ENCODE measurements at places on chromosomes 16 and 17.
A peak's percentile ranks its signal among the peaks of the same experiment; 100 is the strongest.

- DNase-seq: no peak
These were observed 2.3 kb upstream of the PECAM1 start for GRCh38 chr17:64393000-64393402.

- no peak for DNase-seq
These were observed 27.2 kb upstream of the ITGAX start for GRCh38 chr16:31327646-31328225.

DNA sequence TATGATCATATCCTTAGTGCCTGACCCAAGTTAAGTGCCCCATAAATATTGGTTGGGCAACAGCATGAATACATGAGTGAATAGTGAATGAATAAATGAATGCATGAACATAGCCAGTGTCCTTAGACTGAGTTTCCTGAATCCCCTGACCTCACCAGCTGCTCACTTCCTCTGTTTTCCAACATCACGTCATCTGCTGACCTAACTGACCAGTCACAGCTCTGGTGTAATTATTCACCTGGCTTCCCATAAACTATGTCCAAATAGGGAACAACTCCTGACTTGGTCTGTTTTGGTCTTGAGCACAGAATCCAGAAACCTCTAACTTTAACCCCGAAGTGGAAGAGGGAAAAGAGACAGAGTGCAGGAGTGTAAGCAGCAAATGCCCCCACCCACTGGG is 83.4 kb downstream of the ASIC2 start:
- DNase-seq: peak; percentile 61

GRCh38 chr16:3641801-3642396 is 12.6 kb upstream of the DNASE1 start:
- no peak for DNase-seq

DNA sequence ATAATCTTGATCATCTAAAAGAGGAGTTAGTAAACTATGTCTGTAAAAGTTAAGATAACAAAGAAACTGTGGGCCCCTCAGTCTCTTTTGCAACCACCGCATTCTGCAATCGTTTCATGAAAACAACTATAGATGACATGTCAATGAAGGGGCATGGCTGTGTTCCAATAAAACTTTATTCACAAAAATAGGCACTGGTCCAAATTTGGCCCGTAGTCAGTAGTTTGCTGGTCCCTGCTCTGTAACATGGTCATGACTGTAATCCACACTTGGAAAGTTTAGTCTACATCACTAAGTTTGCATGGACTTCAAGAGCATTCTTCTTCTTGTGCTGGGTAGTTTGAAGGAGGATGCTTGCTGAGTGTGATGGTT is 299.3 kb upstream of the PSMD7 start:
- no peak for DNase-seq

- peak; percentile 62 for DNase-seq
These were observed 14.6 kb downstream of the BBS2 start for GRCh38 chr16:56505181-56505580.

- DNase-seq: no peak
These were observed 3.3 kb downstream of the HOXB2 start for GRCh38 chr17:48541577-48542113.

- DNase-seq: no peak
These were observed 55.7 kb downstream of the TAOK1 start for GRCh38 chr17:29445844-29446243.

DNA sequence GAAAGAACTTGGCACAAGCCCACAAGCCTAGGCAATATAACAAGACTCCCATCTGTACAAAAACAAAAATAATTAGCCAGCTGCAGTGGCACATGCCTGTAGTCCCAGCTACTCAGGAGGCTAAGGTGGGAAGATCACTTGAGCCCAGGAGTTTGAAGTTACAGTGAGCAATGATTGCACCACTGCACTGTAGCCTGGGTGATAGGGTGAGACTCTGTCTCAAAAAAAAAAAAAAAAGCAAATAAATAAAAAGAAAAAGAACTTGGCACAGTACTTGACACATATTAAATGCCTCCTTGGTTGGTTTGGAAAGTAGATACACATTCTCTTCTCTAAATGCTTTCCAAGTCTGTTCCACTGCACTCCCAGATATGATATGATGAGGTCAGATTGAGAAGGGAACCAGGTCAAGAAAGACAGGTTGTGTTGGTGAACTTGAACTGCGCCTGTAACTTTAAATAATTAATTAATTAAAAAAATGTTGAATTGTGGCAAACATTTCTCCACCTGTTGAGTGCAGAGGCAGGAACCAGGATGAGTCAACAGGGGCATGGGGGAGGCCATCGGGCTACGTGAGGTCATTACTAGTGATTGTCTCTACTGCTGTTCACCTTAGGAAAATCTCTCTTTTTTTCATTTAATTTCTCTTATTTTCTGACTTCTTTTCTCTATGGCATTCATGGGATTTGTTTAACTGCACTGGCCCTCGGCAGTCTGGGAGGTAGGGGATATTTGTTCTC is 25.9 kb upstream of the EFCAB13 start:
- peak; percentile 52 for DNase-seq

DNA sequence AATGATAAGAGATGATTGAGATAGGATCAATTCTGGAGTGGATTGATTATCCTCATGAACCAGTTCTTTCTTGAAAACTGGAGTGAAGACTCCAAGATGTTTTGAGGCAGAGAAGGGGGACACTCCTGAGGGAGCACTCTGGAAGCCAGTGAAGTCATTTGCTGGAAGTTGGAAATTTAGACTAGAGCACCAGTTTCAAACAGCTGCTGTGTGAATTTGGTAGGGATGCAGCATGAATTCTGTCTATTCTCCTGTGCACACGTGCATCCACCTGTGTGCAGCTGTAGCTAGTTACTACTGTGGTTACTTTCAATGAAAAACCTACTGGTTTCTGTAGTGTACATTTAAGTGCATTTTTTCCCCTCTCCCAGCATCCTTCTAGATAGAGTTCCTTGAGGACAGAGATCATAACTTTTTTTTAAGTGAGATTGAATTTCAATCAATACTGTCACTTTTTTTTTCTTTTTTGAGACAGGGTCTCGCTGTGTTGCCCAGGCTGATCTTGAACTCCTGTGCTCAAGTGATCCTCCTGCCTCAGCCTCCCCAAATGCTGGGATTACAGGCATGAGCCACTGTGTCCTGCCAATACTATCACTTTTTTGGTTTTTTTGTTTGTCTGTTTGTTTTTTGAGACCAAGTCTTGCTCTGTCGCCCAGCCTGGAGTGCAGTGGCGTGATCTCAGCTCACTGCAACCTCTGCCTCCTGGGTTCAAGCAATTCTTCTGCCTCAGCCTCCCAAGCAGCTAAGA is 65.9 kb downstream of the TUBD1 start:
- DNase-seq: no peak

GRCh38 chr16:1929105-1929504 is 10.9 kb upstream of the HS3ST6 start:
- peak; percentile 3 for DNase-seq

- DNase-seq: no peak
These were observed 52.1 kb upstream of the TMEM132E start for GRCh38 chr17:34527136-34527907.

- DNase-seq: no peak
These were observed 22.2 kb downstream of the ADAM11 start for GRCh38 chr17:44780845-44781480.

DNA sequence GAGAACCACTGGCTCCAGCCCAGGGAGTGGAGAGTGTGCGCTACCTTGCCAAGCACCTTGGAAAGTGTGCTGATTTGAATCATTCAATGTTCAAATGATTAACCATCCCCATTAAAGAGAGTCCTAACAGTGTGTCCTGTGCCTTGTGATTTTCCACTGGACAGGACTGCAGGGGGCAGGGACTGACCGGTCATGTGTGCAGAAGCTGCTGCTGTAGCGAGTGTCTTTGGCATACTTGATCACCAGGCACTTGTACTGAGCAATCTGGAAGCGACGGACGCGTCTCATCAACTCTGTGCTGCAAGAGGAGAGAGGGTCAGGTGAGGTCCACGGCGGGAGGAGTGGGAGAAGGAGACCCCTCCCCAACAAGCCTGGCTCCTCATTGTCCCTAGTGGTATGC is 2.0 kb downstream of the TK1 start:
- DNase-seq: no peak

GRCh38 chr17:38798614-38799500 is 499 bp downstream of the PIP4K2B start:
- DNase-seq: peak; percentile 44

DNA sequence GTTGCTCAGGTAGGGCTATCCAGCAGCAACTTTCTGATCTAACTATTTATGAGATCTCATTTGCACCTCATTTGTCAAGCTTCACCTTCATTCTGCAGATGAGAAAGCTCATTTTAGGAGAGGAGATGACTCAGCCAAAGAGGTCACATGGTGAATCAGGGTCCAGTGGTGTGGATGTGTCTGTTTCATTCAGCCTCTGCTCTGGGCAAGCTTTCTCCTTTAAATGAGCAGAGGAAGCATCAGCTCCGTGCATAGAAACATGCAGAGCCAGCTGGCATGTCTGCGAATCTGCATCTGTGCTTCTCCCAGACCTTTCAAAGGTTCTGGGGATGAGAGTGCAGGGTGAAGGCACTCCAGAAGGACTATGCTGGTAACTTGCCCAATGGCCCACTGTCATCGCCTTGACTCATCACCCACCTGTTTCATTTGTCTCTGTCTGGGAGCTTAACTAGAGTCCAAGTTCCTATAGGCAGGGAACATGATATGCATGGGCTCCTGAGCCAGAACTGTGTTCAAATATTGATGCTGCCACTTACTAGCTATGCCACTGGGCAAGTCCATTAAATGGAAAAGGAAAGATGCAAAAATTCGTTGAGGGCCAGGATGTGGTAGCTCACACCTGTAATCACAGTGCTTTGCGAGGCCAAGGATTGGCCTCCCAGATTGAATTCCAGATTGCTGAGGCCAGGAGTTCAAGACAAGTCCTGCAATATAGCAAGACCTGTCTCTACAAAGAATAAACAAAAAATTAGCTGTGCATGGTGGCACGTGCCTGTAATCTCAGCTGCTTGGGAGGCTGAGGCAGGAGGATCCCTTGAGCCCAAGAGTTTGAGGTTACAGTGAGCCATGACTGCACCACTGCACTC is 67.1 kb upstream of the NLK start:
- peak; percentile 56 for DNase-seq

DNA sequence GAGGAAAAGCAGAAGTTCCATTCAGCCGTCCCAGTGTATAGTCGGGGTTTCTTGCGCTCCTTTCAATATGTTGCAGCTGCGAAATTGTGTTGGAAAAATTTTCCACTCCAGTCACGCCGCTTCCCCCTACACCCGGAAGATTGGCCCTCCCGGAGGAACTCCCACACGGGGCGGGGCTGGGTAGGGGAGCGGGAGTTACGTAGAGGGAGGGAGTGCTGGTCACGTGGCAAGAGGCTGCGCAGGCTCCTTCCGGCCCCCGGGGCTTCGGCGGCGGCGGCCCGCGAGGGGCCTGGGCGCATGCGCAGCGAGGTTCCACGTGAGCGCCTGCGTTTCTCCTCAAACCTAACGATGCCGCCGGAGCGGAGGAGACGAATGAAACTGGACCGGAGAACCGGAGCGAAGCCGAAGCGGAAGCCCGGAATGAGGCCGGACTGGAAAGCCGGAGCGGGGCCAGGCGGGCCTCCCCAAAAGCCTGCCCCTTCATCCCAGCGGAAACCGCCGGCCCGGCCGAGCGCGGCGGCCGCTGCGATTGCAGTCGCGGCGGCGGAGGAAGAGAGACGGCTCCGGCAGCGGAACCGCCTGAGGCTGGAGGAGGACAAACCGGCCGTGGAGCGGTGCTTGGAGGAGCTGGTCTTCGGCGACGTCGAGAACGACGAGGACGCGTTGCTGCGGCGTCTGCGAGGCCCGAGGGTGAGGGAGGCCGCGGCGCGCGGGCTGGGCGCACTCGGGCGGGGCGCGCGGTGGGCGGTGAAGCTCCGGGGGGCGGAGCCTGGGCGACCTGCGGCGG is at the start of gene UTP18:
UTP18 (plus strand) TSS at position 310 of the 787 bp plus-strand sequence; CDS start at position 349, 39 bp downstream.
- peak; percentile 98 for DNase-seq

GRCh38 chr16:77843405-77843804 is 55.0 kb downstream of the VAT1L start:
- DNase-seq: peak; percentile 44

- DNase-seq: no peak
These were observed 63.8 kb downstream of the GSG1L start for GRCh38 chr16:27999687-28000086.

DNA sequence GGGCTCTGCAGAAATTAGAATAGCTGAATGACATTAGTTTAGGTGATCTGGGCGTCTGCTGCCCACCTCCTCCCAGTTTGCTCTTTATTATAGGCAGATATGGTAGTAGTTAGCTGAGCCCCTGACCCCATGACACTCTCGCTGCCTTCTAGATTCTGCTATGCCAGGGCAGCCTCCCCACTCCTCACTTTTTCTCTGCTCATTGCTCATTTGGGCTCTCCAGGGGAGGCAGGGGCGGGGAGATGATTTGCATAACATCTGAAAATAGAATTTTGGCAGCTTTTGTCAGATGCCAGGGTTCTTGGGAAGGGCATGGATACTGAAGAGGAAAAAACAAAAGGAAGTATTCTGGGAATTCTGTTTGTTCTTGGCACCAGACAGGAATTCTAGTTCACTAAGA is 78.0 kb upstream of the GAS7 start:
- DNase-seq: no peak

DNA sequence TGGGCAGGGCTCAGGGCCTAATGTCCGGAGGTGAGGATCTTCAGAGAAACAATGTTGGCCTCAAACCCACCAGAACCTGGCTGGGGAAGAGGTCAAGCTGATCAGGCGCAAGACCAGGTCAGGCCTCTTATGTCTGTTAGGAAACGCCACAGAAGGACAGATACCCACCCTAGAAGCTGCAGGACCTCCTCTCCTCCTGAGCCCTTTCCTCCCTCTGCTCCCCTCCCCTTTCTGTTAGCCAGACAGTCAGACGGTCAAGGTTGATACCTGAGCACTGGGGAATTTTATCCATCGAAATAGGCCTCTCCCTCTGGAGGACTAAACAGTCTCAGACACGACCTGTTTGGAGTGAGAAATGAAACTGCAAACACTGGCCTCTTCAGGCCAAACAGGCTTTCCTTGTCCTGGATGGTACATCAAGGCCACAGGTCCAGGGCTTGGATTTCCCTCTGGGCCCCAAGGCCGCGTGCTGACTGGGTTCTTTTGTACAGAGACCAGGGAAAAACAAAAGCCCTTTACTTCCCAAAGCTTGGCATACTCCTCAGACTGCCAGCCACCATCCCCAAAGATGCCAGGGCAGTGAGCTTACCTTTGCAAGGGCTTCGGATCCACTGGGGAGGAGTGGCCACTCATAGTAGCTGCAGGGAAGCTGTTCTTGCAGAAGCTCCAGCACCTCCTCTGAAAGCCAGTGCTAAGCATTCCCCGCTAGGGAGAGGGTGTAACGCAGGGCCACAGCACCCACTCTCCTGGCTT is 135.8 kb downstream of the CCDC182 start:
- DNase-seq: no peak

DNA sequence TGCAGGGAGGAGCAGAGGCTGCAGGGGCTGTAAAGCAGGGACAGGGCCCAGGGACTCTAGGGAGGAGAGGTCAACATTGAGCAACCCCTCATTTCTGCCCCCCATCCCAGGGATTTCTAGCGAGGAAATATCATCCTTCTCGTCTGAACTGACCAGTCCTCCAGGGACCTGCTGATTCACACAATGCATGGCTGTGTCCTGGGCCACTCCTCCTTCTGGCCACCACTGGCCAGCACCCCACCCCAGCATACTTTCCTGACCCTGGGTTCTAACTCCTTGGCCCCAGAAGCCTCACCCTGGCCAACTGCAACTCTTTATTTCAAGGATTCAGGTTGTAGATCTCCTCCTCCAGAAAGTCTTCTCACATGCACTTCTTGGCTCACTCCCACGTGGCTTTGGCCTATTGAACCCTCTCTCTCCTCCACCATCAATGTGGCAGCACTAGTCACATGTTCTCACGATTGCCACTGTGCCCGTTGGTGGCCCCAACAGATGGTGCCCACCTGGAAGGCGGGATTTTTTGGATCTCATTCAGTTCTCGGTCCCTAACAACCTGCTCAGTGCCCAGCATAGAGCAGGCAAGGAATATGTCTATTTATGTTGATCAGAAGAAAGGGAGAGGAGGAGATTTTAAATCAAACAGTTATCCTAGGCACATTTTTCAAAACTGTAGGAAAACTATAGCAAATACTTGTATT is 41.5 kb downstream of the CUEDC1 start:
- no peak for DNase-seq

All from fibroblast of lung (primary cell).